ENCODE measurements at places on chromosomes 3 and 15.

DNA sequence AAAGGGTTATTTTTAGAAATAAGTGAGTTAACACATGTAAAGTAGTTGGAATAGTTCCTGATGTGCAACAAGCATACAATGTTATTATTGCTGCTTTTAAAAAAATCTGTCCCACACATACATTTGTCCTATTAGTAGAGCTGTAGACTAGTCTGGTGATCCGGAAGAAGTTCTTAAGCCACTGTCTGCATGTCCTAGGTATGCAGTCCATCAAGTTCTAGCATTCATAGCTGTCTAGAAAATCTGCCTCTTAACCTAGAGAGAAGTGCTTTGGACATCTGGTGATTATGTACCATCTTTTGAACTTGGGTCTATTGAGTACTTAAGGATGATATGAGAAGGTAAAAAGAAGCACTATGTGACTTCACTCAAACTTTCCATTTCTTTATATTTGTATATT is 439.9 kb upstream of the NAALADL2 start:
- no peak for DNase-seq

- DNase-seq = peak; percentile 26
Measured at GRCh38 chr15:68372291-68372811, 59.6 kb downstream of the ITGA11 start.

- no peak for DNase-seq
Measured at GRCh38 chr3:98440283-98440682, 22.7 kb upstream of the OR5K1 start.

DNA sequence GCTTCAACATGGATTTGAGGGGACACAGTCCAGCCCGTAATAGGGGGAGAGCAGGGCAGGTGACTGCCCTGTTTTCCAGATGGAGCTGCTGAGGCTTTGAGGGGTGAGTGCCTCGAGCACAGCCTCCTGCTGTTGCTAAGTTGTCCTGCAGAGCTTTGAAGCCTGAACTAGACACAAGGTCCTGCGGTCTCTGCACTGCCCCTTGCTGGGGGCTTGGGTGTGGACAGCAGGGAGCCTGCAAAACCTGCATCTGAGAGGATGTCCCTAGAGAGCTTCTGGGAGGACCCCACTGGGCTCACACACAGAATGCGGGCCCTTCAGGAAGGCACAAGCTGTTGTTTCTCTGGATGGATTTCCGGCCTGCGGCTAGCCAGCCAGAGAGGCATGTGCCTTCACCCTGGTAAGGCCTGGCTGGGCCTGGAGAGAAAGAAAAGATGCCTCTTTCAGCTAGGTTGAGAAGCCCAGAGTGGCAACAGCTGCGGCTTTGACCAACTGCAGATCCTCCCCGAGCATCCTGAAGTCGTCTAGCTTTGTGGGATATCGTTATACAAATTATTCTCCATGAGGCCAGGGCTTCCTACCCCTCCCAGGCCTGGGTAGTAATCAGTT is 226.2 kb downstream of the SLCO3A1 start:
- DNase-seq = no peak

GRCh38 chr3:142641504-142641903 is 45.3 kb downstream of the PLS1 start:
- no peak for DNase-seq

DNA sequence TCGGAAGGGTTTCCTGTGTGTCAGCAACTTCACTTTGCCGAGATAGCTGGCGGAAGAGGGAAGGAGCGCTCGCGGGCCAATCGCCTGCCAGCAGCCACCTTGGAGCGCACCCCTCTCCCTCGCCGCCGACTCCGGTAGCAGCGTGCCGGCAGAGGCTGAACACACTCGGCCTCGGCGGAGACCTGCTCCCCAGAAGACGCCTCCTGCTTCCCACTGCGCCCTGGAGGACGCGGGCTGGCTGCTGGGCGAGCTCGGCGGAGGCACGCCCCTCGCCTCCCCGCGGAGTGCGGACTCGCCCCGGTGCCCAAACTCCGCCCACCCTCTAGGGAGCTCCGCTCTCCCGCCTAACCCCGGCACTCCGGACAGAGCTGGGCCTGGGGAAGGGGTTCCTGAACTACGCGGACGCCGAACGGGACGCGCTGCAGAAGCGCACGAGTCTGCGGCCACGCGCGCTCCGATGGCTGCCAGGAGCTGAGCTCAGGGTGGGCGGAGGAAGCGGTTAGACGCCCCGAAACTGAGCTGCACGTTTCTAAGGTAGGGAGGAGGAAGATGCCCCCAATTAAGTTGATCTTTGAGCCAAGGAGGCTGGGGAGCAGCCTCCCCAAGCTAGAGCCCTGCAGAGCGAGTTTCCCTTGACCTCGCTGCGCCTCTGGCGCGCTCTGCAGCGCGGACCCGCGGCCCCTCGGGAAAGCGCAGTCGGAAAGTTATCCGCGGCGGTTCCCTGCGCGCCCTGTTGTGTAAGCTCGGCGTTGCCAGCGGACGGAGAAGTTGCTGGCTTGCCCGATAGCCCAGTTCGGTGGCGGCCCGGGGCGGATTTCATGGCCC is at the start of gene P2RY1:
Gene P2RY1, plus strand, starts transcription at position 356 of the 825 bp plus-strand sequence. CDS start 652 bp downstream, outside the sequence.
- peak; percentile 61 for DNase-seq
